ENCODE measurements at places on chromosomes 16 and 17.
A peak's percentile ranks its signal among the peaks of the same experiment; 100 is the strongest.

DNA sequence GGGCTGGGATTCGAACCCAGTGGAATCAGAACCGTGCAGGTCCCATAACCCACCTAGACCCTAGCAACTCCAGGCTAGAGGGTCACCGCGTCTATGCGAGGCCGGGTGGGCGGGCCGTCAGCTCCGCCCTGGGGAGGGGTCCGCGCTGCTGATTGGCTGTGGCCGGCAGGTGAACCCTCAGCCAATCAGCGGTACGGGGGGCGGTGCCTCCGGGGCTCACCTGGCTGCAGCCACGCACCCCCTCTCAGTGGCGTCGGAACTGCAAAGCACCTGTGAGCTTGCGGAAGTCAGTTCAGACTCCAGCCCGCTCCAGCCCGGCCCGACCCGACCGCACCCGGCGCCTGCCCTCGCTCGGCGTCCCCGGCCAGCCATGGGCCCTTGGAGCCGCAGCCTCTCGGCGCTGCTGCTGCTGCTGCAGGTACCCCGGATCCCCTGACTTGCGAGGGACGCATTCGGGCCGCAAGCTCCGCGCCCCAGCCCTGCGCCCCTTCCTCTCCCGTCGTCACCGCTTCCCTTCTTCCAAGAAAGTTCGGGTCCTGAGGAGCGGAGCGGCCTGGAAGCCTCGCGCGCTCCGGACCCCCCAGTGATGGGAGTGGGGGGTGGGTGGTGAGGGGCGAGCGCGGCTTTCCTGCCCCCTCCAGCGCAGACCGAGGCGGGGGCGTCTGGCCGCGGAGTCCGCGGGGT, at the start of gene CDH1:
TSS of gene CDH1 (plus strand) at position 247 of the 684 bp plus-strand sequence. CDS start at position 371, 124 bp downstream.
- DNase-seq = no peak

- no peak for DNase-seq
Observed at GRCh38 chr17:27457731-27458523, 1.7 kb downstream of the KSR1 start.

DNA sequence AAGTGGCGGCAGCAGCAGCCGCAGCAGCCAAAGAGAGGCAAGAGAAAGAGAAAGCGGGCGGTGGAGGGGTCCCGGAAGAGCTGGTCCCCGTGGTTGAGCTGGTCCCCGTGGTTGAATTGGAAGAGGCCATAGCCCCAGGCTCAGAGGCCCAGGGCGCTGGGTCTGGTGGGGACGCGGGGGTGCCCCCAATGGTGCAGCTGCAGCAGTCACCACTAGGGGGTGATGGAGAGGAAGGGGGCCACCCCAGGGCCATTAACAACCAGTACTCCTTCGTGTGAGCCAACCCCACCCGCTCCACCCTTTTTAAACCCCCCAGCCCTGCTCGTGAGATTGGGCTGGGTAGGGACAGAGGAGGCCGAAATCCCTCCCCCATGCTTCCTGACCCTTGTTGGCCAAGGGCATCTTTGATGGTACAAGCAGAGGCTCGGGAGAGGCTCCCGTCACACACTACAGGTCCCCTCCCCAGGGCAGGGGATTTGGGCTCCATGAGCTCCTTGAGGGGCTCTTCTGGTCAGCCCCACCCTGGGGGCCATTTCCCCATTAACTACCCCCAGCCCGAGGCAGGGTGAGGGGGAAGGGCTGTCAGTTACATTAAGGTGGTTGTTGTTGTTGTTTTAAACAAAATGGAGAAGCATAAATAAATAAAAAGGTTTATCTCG, 4.6 kb upstream of the ATP2A1 start:
- peak; percentile 29 for DNase-seq

- no peak for DNase-seq
Observed at GRCh38 chr17:8820311-8821010, 21.3 kb upstream of the MFSD6L start.

GRCh38 chr17:34201767-34202166, 53.3 kb upstream of the CCL2 start:
- no peak for DNase-seq

GRCh38 chr17:29579866-29580771, 9.3 kb downstream of the GIT1 start:
- DNase-seq = no peak

GRCh38 chr17:45905814-45906213, 11.5 kb downstream of the MAPT start:
- DNase-seq = no peak

GRCh38 chr17:47172696-47173565, 16.2 kb downstream of the CDC27 start:
- no peak for DNase-seq

- DNase-seq = no peak
Observed at GRCh38 chr17:4187076-4187475, 44.1 kb downstream of the CYB5D2 start.

- no peak for DNase-seq
Observed at GRCh38 chr17:76160896-76161528, 20.0 kb upstream of the FOXJ1 start.

DNA sequence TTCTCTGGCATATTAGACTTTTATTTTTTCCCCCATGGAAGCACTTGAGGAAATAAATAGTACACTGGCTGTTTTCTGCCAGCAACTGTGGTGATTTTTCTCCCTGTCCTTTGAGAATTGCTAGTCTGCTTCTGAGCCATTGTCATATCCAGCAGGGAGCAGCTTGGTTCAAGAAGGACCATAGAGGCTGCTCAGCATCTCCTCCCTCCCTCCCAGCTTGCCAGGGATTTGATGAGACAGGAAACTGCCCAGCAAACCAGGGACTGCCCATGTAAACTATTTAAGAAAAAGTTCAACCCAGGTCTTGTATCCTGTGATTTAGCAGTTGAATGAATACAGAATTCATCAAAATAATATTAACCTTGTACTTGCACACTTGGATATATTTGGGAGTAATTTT, 39.5 kb downstream of the CYB5B start:
- DNase-seq = no peak

GRCh38 chr17:13321951-13322701, 279.6 kb downstream of the HS3ST3A1 start:
- no peak for DNase-seq

- no peak for DNase-seq
Observed at GRCh38 chr17:77493901-77494663, 353.3 kb downstream of the SEC14L1 start.

DNA sequence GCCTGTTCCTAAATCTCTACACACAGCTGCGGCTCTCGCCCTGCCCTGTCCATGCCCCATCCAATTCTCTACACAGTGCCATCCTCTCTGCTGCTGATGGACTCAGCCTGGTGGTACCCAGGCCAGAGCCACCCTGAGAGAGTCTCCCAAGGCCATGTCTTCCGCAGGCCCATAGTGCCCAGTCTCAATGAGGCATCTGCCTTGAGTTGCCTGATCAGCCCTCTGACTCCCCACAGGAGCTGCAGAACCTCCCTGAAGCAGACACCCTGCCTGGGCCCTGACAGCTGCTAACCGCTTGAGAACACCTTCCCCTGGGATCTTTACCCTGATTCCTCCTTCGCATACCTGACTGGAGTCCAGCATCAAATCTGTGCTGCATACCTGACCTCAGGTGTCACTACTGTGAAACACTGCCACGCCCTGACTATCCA, 13.3 kb downstream of the TSPOAP1 start:
- no peak for DNase-seq

- no peak for DNase-seq
Observed at GRCh38 chr17:69874175-69874670, 200.8 kb upstream of the KCNJ16 start.

DNA sequence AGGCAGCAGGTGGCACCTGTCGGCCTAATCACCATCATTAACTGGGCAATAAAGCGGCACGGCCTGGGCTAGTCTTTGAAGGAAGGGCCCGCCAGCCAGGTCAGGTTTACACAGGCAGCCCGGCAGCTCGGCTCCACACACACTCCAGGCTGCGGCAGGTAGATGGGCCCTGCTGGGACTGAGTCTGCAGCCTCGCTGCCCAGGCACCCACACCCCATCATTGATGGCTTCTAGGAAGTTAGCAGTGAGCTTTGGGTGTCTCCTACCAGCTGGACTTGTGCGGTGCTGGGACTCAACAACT, 6.8 kb upstream of the FOXN1 start:
- no peak for DNase-seq

- DNase-seq = no peak
Observed at GRCh38 chr16:78930561-78930960, 670.0 kb downstream of the MAF start.

DNA sequence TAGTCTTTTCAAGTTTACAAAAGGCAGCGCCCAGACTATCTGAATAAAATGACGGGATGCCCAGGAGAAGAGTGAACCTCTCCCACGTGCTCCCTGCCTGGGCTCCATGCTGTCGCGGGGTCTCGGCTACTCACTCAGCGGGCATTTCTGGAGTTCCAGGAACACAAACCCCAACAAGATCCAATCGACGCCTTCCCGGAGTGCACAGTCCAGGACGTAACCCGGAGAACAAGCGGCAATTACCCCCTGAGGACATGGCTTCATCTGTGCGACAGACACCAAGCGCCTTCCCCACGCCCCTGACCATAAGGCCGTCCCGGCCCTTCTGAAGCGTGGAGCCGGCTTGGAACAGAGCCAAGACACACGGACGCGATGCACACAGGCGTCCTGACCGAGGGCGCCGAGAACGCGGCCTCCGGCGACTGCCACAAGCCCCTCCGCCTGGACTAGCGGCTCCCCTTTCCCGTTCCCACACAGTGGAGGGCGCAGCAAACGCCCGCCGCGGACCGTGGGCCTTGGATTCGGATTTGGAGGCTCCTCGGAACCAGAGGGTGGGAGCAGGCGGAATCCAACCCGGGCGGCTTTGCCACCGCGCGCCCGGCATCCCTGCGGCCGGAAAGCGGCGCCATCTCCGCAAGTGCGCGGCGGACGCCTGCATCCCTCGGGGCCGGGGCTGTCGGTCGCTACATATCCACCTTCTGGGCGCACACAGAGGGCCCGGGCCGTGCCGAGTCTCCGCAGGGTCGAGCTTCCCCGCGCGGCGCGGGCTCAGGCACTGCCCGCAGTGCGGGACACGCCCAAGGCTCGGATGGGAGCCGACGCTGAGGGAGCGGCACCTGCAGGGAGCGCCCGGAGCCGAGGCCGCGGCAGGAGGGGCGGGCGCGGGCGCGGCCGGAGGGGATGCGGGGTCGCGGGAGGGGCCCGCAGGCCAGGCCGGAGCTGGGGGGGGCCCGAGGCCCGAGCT, 725 bp downstream of the ABCA3 start:
- no peak for DNase-seq

DNA sequence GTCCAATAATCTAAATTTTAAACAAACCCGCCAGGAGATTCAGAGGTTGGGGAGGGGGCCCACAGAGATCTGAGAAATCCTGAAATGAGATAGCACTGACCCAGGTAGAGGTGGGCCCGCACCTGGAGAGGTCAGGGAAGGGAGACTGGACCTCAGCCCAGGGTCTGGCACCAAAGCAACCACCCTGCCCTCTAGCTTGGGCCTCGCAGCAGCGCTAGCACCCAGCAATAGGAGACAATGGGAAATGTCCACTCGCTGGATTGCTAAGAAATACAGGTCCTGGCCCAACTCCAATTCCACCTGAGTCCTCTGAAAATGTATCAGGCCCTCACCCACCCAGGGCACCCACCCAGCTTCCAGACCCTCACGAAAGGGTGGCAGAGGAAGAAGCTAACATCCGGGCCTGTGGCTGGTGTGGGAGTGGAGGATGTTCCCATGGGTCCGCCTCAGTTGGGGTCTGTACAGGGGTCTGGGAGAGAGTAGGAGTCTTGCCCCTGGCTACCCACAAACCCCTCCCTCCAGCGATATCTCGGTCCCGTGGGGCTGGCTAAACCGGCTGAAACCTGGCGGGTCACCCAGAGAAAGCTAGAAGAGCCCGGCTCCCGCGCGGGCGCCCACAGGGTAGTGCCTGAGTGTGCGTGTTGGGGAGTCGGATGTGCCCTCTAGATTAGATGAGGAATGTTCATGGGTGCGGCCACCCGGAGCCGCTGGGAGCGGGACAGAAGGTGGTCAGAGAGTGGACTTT, 1.1 kb downstream of the PLLP start:
- DNase-seq = no peak

DNA sequence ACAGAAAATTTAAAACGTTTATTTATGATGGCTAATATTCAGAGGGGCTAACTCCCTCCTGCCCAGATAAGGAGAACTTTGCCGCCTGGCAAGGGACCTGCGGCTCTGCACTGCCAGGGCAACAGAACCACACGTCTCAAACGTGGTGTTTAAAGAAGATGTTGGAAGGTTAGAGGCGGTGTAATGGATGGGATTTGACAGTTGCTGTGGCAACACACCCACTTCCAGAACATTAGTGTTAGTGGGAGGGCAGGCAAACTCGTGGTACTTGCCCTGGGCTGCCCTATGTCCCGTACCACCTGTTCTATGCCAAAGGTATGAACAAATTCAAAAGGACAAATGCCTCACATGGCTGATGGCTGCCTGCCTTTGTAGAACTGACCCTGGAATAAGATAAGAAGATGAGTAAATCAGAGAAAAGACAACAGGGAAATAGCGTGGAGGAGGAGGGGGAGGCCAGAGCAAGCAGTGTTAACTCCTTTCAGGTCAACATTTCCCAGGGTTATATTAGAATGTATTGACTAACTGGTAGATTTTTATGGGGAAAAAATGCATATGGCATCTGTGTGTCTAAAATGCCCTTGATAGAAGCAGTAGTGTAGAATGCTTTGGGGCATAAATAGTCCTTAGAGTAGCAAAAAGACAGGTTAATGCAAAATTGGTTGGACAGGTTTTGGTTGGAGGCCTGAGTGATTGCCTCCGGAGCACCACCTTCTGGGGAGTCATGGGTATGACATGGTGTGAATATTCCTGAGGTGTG, 30.8 kb downstream of the HLF start:
- no peak for DNase-seq

DNA sequence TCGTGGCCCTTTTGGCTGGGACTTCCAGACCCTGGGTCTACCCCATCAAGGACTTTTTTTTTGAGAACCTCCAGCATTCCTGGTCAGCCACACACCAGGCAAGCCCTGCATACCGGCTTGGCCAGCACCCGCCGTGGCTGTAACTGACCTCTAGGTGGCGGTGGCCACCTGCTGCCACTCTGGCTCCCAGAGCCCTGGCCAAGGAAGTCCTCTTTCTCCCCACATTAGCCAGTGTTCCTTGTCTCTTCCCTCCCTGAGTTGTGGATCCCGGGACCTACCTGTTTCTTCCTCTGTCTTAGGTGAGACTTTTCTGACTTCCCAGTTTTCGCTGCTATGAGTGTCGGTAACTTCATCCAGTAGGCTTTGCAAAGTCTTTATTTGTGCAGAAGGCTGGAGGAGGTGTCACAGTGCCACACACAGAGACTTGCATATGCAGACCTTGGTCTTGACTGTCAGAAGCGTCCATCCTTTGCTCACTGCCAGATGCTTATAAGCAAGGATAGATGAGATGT, 348.3 kb downstream of the CPPED1 start:
- DNase-seq = no peak

Data from stimulated activated CD8-positive, alpha-beta memory T cell treated with anti-CD3 and anti-CD28 coated beads, Interleukin-7, amount 100 ng/mL, for 48 hours (primary cell).